ENCODE measurements at places on chromosomes 5 and 9.

GRCh38 chr5:107470295-107470582 lies 200.5 kb downstream of the EFNA5 start:
- DNase-seq, result no peak

DNA sequence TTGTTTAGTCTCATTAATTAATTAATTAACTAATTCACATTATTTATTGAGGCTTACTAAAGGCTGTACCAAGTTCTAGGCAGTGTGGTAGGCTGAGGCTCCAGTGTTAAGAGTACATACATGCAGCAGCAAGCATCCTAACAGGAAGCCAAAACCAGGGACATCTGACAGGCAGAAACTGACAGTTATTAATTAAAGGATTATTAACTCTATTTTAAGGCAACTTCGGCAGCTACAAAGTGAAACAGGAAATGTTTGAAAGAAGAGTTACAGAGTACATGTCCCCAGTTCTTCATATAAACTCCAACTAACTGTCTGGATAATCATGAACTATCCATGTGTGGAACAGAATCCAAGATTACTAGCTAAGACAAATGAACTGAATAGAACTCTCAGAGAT lies 39.3 kb upstream of the GABRB2 start:
- no peak for DNase-seq

GRCh38 chr9:118295413-118295812 lies 591.2 kb downstream of the TLR4 start:
- no peak for DNase-seq

DNA sequence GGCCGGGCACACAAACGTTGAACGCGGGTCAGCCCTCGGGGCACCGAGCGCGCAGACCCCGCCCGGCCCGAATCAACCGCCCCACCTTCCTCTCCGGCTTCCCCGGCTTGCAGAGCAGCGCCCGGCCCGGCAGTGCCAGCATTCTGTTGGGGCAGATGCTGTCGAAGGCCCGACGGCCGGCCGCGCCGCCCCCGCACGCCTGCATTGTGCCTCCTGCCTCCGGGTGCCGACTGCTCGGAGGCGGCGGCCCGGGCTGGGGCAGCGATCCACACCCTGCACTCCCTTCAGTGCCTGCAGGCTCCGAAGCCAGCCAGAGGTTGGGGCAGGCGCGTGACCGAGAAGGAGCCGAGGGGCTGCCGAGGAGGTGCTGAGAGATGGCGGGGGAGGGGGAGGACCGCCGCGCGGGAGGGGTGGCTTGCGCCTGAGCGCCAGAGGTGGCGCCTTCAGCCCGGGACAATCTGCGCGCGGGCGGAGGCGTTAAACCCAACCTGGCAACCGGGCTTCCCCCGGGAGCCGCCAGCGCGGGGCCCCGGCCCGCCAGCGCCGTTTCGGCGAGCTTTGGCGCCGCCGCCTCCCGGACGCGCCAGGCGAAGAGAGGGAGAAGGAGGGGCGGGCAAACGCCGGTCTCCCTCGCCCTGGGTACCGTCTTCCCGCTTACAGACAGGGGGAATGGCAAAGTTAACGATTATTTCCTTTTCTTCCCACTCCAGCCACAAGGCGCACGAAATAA lies at the start of gene MCIDAS:
MCIDAS (minus strand) TSS at position 382 of the 730 bp plus-strand sequence; CDS start at position 205, 177 bp downstream.
- peak; percentile 77 for DNase-seq

- no peak for DNase-seq
These were observed 11.5 kb upstream of the FAM120AOS start for GRCh38 chr9:93464876-93465275.

DNA sequence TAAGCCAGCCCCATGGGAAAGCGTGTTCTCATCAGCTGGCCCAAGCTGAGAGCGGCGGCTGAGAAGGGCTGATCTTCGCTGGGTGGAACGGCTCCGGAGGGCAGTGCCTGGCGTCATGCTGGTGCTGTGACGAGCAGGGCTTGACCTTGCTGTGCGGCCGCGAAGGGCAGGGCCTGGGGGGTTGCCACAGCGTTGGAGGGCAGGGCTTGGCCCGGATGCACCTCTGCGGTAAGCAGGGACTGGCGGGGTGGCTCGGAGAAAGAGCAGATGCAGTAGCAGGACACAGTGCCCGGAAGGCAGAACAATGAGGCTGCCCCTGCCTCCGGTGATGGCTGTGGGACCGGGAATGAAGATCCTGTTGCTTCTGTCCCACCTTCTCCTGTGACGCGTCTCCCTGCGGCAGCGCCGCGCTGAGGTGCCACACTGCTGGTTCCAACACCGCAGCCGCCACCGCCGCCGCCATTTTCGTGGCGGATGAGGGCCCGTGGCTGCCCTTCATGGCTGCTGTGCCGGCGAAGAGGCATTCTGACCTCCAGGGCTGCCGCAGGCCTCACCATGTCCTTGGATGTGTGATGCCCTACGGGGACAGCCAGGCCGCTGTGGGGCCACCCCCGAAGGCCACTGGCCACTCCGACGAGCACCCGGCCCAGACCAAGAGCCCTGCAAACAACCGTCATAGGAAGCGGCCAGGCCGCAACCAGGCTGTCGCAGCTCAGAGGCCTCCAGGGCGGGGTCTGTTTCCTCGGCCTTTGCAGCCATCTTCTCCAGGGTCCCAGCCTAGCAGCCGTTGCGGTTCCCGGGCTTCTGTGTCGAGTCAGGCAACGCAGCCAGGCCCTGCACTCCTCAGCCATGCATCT lies 890.5 kb upstream of the CTNND2 start:
- peak; percentile 8 for DNase-seq

GRCh38 chr9:78393932-78394331 lies 97.0 kb downstream of the PSAT1 start:
- no peak for DNase-seq

GRCh38 chr5:176817841-176818377 lies 7.5 kb downstream of the UNC5A start:
- peak; percentile 86 for DNase-seq

GRCh38 chr9:132114102-132114707 lies 34.5 kb upstream of the MED27 start:
- no peak for DNase-seq

- DNase-seq, result no peak
These were observed 180.6 kb downstream of the ADAMTS12 start for GRCh38 chr5:33711094-33711679.

GRCh38 chr9:68705531-68706362 lies 707 bp downstream of the PIP5K1B start:
- peak; percentile 31 for DNase-seq

DNA sequence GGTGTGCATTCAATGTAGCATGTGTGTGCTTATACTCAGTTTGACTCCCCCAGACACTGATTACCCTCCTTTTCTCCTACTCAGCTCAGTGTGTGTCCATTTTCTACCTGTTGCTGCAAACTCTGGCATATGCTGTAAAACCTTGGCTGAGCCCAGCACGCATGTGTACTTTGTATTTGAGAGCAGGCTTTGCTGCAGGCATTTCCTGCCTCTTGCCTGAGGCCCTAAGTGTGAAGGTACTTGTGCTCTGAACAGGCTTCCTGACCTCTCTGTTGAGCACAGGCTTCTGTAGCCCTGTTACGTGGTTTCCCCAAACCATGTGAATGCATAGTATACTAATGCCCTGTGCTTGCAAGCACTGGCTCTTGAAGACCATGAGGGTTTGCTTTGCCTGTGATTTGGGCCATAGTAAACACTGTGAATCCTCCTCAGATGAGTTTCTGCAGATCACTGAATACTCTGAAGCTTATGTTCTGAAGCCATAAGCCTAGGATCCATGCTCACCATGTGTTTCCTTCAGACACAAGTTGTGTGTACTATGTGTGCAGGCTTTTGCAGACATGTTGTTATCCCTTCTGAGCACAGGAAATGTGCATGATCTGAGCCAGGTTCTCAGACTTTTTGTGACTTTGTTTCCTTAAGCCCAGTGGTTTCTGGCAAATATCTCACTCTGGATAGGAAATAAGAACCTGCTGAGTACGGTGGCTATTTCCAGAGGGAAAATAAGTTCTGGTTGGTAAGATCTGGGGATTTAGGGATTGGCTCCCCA lies 124.9 kb upstream of the RUSC2 start:
- DNase-seq, result no peak

- no peak for DNase-seq
These were observed 251.8 kb upstream of the DMRT1 start for GRCh38 chr9:589723-590122.

DNA sequence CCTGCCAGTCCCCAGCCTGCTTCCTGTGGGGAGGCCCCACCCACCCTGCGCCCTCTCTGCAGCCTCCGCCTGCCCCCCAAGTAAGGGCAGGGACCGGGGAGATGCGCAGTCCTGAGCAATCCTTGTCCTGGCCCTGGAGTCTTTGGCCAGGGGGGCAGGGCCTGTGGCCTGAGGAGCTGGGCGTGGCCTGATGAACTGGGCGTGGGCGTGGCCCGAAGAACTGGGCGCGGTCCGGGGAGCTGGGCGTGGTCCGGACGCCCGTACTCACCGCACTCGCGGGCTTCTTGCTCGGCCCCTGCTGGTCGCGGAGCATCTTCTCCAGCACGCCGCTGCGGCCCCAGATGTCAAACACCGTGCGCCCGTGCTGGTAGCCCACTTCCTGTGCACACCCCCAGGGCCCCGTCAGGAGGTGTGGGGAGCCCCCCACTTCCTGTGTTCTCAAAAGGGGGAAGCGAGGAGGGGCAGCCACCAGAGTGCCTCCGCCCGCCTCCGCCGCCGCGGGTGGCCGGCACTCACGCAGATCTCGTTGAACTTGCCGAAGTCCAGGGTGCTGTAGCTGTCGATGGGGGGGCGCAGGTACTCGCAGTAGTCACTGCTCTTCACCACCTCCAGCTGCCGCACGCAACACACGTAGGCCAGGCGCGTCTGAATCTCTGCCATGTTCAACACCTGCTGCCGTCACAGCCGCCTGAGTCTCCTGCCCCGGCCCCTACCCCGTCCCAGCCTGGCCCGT lies 2.7 kb upstream of the NSMF start:
- no peak for DNase-seq

DNA sequence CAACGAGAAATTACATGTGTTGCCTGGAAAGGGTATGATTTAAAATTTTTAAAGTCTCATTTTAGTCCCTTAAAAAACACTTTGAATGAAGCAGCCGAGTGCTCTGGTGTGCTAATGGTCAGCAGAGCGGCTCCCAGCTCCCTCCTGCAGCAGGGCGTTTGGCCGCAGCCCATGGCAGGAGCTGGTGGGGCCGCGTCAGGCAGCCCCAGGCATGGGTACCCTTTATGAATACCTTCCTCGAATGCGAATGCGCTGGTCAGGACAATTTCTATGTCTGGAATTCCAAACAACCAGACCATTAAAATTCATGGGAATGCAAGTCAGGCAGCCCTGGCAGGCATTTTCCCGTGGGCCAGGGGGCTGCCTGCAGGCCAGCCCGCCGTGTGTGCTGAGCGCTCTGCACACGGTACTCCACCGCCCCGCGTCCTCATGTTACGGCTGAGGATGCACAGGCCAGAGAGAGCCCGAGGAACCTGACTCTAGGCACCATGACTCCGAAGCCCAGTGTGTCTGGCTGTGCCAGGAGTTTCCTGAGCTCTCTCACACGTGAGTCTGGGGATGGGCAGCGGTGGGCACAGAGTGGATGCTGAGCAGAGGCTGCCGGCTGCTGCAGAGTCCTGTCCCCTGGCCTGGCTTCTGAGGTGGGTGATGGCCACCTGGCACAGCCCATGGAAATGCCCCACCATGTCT lies 123.7 kb downstream of the WNK2 start:
- no peak for DNase-seq

- no peak for DNase-seq
These were observed 103.1 kb downstream of the PAM start for GRCh38 chr5:102858221-102858620.

DNA sequence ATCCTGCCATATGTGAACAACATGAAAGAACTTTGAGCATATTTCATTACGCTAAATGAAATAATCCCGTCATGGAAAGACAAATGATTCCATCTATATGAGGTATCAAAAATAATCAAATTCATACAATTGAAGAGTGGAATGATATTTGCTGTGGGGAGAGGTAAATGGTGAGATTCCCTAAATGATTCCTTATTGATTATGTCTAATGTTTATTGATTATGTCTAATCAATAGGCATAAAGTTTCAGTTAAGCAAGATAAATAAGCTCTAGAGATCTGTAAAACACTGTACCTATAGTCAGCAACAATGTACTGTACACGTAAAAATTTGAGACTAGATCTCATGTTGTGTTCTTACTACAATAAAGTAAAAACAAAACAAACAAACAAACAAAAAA lies 85.4 kb upstream of the MEGF10 start:
- DNase-seq, result no peak

DNA sequence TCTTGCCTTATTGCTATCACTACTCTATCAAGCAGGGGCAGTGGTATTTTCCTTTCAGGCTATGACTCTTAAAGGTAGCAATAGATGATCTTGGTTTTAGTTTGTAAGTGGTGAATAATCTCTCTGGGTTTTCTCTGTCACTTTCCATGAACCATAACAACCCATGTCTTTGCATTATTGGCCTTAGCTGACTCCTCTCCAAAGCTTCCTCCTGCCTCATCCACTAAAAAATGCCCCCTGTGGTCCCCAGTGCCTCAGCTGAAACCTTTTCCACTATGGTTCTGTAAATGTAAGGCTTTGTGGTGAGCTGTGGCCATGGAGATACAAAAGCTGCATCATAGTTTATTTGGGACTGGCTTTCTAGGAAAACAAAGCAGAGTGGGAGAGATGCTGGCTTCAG lies 128.8 kb downstream of the GPBP1 start:
- DNase-seq, result no peak

GRCh38 chr5:14258840-14259239 lies 115.7 kb downstream of the TRIO start:
- no peak for DNase-seq

- no peak for DNase-seq
These were observed 204.5 kb downstream of the FBXL7 start for GRCh38 chr5:15704397-15704947.

GRCh38 chr9:132059361-132059760 lies 20.3 kb downstream of the MED27 start:
- DNase-seq, result no peak

DNA sequence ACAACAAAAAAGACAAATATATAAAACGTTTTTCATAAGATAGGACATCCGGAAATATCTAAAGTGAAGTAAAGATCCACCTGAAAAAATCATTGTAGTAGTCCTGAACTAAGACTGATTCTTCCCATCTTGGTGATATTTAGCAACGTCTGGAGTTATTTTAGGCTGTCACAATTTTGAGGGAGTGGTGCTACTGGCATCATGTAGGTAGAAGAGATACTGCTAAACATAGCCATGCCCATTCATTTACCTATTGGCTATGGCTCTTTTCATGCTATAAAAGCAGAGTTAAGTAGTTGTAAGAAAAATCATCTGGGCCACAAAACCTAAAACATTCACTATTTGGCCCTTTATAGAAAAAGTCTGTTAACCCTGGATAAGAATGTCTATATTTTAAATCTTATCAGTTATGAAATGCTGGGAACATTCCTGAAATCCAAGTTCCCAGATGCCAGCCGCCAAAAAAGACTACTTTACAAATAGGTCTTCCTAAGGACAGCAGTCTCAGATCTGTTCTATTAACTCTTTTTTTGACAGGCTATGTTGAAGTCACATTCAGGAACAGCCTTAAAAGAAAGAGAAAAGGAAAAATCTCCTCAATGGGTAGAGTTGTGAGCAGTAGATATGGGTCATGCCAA lies 27.0 kb downstream of the RAPGEF6 start:
- no peak for DNase-seq

- DNase-seq, result no peak
These were observed 275.0 kb downstream of the ARHGEF28 start for GRCh38 chr5:73901043-73901442.

All from SK-N-SH (cell line).